ENCODE measurements at places on chromosomes 6 and 20. TPM values are rescaled to one million over a fixed set of nuclear protein-coding genes. Genes with fewer than 3 reads are reported as not detected.

The KCNQ2 gene
- not detected for total RNA-seq

The PPARD gene
- total RNA-seq: 29.1 TPM

The SYNDIG1 gene
- total RNA-seq: not detected

The PARD6B gene
- total RNA-seq: 5.7 TPM

The PACRG gene
- not detected for total RNA-seq

The MICAL1 gene
- 47.8 TPM for total RNA-seq

The TUBB1 gene
- total RNA-seq: not detected

The EPPIN gene
- total RNA-seq: not detected

The TSBP1 gene
- total RNA-seq: not detected

The ADTRP gene
- total RNA-seq: 0.67 TPM

The KIF3B gene
- total RNA-seq: 42.2 TPM

The GABRR1 gene
- total RNA-seq: not detected

The HSPA1L gene
- 2.1 TPM for total RNA-seq

The ZNF451 gene
- 57.7 TPM for total RNA-seq

The ARMC2 gene
- 1.9 TPM for total RNA-seq

The LY6G6F gene
- not detected for total RNA-seq

The FLRT3 gene
- not detected for total RNA-seq

The RNASET2 gene
- total RNA-seq: 53.4 TPM
